T-helper 9 cell (primary cell): ENCODE measurements at places on chromosomes 5 and 9.

- no peak for DNase-seq
These were observed 110.0 kb upstream of the PTGER4 start for GRCh38 chr5:40569546-40570270.

DNA sequence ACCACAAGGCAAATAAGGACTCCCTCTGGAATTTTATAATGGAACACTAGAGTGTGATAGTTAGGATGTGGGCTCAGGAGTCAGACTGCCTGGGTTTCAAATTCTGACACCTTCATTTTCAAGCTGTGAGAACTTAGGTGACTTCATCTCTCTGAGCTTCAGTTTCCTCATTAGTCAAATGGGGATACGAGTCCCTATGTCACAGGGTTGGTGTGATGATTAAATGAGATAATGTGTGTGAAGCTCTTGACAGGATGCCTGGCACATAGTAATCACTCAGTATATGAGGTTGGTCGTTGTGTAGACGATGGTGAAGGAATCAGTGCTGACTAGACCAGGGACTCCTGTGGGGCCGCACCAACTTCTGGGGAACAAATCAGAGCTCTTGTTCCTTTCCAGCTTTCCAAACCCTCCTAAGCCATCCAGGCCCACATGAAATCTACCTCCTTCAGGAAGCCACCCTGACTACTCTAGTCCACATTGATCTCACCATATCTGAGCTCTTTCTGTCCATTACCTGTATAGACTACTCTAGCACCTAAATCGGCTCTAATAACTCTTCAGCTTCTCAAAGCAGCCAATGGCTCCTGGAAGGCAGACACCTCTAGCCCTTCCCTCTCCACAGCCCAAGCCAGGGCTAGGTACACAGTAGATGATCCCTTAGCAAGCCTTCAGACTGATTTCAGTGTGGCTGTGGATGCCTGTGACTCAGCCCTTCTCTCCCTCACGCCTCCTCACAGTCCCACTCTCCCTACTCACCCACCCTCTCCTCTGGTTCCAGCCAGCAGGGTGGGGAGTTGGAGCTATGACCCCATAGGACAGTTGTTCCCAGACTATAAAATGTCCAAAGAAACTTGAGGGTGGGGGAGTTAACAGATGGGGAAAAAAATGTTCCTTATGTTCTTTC lies 2.5 kb upstream of the TCF7 start:
- DNase-seq, result no peak

DNA sequence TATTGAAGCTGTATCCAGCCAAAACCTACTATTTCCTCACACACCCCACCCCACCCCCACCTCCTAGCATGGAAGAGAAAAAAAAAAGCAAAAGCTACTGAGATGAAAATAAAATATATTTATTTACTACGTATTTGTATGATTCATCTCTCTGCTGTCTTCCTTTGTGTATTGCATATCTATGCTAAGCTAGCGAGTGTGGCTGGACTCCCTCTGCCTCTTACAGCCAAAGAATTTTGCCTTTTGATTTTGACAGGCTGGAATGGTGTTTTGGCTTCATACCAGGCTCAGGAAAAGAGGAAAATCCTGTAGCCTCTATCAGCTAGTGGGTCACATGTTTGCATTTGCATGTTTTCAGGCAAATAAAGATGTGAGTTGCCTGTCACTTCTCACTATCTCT lies 2.2 kb downstream of the ABLIM3 start:
- no peak for DNase-seq

DNA sequence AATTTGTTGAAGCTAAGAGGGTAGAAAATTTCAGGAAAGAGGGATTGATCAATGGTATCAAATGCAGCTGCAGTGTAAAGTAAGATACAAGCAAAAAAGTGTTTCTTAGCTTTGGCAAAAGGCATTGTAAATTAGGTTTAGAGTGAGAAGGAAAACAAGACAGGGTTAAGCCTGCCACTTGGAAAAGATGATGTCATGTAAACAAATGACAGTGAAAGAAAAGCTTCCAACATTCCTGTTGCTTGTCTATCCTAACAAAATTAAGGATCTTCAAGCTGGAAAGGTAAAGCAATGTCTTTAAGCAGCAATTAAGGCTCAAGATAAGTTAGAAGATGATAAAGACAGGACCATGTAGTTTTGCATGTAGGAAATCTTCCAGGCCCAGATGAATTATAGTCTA lies 139.1 kb upstream of the PPP2R2B start:
- DNase-seq, result no peak

DNA sequence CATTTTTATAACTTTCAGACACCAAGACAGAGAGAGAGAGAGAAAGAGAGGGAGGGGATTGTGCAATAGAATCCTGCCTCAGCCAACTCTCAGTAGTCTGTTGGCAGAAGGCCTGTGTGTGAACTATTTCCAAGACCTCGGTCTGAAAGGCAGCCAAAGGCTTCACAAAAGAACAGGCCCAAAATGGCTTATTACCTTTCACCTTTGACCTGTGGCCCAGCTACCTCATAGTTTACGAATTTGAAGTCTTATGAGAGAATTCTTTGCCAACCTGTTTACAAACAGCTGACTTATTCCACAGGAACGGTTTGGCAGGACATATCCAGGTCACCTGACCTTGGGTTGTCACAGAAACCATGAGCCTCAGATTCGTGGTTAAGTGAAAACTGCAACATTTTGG lies 48.6 kb downstream of the NR2F1-AS1 start:
- DNase-seq, result no peak

- DNase-seq, result peak; percentile 56
These were observed 162.7 kb downstream of the C9orf50 start for GRCh38 chr9:129458155-129458661.

GRCh38 chr9:21788752-21789151 lies 13.7 kb upstream of the MTAP start:
- no peak for DNase-seq

GRCh38 chr5:79974886-79975285 lies 16.2 kb downstream of the MTX3 start:
- DNase-seq, result no peak

DNA sequence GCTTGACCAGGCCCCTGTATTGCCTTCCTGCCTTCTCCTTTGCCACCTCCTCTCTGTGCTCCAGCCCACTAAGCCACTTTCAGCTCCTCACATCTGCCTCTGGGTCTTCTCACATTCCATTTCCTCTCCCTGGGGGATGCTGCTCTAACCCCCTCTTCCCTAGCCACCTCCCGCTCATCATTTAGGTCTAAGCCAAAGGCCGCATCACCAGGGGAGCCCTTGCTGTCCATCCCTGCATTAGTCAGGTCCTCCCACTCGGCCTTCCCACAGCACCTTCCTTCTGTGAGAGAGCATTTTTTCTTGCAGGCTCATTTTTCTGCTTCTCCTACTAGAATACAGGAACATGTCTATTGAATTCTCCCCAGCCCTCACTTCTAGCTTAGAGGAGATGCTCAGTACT lies 72.6 kb upstream of the GALNT10 start:
- DNase-seq, result no peak

DNA sequence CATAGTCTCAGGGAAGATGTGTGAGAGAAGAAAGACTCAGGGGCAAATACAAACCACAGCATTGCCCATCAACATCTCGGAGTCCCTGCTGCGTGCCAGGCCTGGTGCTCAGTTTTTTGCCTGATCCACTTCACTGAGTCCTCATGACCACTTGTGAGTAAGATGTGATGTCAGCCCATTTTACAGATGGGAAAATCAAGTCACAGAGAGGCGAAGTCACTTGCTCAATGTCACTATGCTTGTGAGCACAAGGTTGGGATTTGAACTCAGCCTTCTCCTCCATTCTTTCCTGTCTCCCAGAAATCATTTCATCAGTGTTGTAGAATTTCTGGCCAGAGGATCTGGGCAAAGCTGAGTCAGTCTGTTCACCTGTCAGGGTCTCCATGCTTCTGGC lies 34.6 kb upstream of the PSD2 start:
- DNase-seq, result no peak

DNA sequence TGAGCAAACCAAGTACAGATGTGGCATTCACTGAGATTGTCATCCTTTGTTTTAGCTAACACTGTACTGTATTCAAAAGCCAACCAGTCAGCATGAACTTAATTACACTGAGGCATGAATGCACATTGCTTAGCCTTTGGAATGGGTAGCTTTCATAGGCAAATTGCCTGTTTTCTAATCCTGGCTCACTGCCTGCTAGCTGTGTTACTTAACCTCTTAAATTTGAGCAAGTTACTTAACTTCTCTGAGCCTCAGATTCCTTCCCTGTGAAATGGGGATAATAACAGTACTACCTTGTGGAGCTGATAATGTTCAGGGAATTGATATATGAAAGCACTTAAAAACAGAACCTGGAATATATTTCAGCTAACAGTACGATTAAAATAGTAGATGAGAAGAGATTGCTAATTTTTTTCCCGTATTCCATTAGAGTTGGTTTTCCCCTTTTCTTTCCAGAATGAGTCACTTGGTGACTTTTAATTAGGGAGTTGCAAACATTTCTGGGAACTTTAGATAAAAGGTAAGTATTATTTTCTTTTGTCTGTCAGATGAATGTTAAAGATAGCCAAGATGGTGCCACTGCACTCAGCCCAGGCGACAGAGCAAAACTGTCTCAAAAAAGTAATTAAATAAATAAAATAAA lies 43.9 kb downstream of the ARRDC3 start:
- DNase-seq, result no peak

DNA sequence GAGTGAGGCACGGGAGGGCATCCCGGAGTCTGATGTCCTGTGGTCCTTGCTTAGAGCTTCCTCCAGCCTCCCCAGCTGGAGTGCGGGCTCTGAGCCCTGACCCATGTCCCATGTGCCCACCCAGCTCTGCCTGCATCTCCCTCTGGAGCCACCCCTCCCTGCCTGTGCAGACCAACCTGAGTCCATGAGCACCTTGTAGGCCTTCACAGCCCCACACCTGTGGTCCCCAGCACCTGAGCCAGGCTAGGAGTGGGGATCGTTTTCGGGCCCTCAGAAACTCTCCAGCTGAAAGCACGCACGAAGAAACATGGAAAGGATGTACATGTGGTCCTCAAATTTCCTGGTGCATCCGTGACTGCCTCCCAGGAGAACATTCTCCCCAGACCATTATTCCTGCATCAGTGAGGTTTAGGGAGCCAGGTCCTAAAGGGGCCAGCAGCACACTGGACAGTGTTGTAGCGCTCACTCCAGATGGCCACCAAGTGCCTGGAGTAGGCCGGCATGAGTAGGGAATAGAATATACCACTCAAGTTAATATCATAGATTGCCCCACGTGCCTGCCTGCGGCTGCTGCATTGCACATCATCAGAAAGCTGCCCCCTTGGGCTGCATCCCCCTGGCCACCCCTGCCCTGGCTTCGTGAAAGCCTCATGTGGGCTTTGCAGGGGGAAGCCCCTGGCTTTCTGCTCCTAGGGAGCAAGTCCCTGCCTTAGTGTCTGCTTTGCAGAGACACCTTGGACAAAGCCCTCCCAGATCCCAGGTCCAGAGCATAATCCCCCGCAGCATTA lies 80.6 kb downstream of the WNK2 start:
- no peak for DNase-seq

DNA sequence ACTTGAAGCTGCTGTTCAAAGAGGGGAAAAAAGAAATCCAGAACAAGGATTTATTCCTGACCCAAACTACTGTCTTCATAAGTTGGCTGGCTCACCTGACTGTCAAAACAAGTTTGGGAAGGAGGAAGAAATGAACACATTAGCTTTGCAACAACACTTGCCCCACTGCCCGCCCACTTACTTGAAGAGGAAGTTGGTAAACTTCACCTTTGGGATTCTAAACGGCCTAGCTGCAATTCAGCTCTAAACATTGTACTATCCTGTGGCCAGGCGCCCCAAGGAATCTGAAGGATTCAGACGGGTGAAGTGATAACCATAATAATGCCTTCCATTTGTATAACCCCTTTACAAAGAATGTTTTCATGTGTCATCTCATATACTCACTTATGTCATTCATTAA lies 199.4 kb downstream of the ARRDC3 start:
- no peak for DNase-seq

DNA sequence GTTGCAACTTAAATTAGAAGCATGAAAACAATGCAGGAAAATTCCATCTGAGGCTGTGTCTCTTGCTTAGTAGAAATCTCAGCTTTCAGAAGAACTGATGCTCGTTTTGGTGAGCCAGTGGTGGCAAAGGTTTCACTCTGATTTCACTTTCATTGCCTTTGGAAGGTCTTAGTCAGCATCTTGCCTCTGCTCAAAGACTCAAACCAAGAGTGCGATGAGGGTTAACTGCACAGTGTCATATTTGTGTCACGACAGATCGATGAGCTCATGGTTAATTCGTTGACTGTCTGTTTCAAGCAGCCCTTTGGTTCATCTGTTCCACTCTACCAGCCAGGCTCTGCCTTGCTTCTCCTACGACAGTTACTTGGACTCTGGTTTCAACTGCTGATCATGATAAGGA lies 331.3 kb upstream of the KIF2A start:
- DNase-seq, result no peak

DNA sequence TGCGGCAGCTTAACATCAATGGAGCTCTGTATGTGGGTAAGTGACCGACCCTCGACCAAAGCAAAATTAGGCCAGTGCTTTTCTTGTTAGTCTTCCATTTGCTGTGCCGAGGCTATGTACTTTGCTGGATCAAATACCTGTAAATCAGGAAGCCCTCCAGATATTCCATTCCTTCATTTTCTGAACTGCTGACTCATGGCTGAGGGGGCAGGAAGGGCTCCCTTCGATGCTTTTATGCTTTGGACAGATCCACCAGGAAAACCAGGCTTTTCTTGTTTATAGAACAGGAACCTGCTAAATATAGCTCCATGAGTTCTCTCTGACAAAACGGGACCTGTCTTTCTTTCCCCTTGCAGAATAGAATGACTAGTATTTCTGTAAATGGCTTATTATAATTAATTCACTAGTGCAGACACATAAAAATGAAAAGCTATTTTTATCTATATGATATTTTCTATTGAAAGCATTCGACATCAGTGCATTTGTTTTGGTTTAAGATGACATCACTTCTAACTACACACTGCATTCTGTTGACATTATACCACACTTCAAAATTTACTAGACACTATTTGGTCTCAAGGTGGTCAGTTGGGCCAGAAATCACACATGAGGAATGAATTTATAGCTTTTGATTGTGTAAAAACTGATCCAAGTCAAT lies 93.3 kb downstream of the LIFR start:
- no peak for DNase-seq

- DNase-seq, result no peak
These were observed 508.9 kb downstream of the NTRK2 start for GRCh38 chr9:85178474-85178873.

DNA sequence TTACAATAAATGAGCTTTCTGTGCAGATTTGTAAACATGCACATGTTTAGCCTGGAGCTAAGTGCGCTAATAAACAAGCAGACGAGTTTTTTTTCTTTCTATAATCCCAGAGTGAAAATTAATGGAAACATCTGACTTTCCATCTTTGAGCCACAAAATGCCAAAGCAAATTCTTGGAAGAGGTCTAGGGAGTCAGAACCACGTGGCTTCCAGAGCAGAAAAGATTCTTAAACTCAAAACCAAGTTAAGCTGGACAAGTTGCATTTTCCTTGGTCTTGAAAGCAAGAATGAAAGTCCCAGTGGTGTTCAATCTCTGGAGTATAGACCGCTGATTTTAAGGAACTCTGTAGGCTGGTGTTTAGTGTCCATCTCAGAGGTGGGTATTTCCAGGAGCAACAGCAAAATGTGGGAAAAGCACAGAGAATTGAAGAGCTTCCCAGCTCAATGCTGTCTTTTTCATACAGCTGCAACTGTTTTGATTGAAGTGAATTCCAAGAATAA lies 71.4 kb downstream of the MYO10 start:
- no peak for DNase-seq

- DNase-seq, result no peak
These were observed 22.6 kb downstream of the UBE2QL1 start for GRCh38 chr5:6471252-6471651.
